ENCODE measurements at places on chromosomes 11 and 22.
A peak's percentile ranks its signal among the peaks of the same experiment; 100 is the strongest.

DNA sequence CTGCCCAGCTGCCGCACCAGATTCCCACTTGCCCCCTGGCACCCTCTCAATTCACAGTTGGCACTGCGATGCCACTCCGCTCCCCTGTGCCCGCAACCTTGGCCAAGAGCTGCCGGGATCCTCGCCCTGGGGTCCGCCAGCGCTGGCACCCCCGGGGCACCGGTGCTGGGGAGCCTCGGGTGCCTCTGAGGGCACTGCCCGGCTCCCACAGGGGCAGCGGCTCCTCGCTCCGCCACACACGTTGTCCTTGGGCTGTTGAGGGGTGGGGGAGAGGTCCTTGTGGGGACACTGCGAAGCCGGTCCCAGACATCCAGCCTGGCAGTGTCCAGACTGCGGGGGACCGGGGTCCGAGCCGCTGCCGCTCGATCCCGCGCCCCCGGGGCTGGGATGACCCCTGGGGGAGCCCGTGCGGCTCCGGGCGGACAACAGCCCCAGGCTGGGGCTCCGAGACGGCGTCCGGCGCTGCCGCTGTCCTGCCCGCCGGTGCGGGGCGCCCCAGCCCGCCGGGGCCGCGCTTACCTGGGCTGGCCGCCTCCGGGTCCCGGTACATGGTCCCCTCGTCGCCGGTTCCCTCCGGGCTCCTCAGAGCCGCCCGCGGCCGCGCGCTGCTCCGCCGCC, 496 bp downstream of the SYT7 start:
- no peak for DNase-seq

DNA sequence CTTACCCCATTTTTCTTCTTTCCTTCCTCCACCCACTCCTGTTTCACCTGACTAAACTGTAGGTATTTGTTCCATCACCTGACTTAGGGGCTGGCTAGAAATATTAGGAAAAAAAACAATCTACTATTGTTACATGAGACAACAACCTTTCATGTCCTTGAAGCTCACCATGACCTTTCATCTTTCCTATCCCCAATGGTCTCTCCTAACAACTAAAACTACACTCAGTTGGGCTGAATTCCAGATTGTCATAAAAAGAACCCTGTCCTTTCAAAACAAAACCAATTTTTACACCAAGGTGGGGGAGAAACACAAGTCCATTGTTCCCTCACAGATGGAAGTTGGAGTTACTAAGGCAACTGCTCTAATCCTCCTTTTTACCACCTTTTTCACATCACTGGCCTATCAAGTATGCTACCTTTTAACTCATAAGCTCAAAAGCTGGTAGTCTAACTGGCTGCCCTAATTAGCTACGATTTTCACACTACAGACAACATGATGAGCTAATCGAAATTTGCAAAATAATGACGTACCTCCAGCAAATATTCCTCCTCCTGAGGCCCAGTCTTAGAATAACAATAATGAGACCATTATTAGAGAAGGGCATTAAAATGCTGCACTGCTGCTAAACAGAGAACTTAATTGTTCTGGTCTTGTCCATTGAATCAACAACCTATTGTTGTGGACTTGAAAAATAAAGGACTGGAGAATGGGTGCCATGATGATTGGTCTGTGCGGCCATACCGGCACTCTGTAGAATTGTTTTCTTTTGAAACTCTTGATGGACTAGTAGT, 46.5 kb upstream of the SOX6 start:
- DNase-seq: peak; percentile 17

DNA sequence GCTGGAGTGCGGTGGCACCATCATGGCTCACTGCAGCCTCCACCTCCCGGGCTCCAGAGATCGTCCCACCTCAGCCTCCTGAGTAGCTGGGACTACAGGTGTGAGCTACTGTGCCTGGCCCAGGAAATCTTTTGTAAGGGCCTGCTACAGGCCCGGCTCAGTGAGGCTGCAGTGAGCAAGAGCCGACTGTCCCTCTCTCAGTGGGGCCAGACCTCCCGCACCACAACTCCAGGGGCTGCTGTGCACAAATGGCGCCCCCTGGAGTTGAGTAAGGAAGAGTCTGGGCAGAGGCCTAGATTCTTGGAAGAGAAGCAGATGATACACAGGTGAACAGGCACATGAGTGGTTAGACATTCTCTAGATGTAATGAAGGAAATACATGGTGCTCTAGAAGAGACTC, 7.0 kb downstream of the SERHL2 start:
- peak; percentile 6 for DNase-seq

DNA sequence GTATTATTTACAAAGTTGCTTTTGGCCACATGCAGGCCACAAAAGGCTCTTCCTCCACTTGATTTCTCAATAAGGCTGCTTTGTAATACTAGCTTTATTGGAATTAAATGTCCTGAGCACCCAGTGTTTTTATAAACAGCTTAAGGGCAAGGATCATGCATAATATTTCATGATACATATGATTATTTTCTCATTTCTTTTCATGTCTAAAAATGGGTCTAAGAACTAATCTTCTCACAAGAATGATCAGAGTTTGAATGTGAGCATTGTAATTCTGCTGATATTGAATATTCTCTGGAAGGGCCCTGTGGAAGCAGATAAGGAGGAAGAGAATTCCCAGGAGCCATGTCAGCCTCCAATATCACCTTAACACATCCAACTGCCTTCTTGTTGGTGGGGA, at the start of gene OR52K2:
TSS of gene OR52K2 (plus strand) at position 301 of the 400 bp plus-strand sequence. CDS start at position 346, 45 bp downstream.
- no peak for DNase-seq

- no peak for DNase-seq
Observed at GRCh38 chr11:124745835-124746620, 6.0 kb downstream of the VSIG2 start.

DNA sequence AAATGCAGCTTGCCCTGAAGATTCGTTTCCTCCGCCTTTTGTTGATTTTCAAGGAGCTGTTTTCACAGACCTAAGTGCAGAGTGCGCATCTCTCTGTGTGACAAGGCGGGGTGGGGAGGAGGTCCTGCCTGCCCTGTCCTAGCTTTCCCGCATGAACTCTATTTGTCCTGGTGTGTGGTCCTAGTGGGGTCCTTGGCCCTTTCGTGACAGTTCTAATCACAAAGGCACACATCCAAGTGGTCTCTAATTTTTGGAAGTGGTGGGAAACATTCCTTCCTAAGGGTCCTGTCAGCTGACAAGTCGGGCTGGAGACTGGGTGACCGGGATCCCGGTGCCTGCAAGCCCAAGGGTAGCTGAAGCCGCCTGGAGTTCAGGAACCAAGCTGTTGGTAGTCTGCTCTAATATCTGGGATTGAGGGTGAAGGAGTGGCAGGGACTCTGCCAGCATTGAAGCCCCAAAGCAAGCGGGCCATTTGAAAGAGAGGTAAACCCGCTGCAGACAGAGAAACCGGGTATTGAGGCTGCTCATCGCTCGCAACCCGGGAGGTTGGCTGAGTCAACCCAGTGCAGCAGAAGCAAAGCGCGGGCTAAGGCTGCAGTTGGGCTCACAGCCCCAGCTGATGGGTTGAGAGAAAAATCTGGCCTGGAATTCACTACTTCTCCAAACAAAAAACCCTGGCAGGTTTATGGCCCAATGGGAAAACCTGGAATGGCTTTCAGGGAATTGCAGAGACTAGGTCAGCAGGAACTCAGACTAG, 28.1 kb upstream of the FBXO3 start:
- DNase-seq: peak; percentile 4

- DNase-seq: no peak
Observed at GRCh38 chr11:76642341-76642740, 28.2 kb downstream of the LRRC32 start.

GRCh38 chr11:128859563-128860441, 7.3 kb downstream of the KCNJ1 start:
- peak; percentile 16 for DNase-seq

DNA sequence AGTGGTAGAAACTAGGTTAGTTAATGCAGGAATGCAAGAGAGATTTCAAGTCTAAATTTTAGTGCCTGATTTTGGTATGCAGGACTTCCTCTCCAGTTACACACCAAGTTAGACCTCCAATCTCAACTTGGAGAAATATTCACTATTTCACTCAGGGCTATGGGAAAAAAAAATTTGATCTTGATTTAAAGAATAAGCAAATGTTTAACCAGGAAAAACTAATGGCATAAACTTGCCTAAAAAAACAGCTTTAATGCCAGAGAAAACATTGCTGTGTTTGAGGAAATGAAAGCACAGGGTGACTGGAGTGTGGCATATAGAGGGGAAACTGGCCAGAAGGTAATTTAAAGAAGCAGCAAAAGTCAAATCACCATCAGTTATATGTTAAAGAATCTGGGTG, 575.4 kb upstream of the LRRC4C start:
- DNase-seq: no peak

DNA sequence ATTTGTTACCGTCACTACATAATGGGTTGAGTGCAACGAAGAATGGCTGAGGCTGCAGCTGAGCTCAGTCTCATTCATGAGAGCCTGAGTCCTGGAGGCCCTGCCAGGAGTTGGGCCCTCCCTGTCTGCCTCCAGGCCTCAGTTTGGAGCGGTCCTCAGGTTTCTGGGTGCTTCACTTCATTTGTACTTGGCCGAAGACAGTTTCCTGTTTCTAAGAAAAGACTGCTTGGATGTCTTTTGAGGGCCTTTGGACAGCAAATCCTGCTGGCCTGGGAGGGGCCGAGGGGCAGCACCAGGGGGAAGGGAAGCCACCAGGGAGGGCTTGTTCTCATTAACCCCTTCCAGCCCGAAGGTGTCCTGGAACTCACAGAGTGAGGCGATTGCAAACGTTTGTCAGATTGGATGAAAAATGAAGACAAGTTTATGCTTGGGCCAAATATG, 163.1 kb downstream of the ETS1 start:
- no peak for DNase-seq

DNA sequence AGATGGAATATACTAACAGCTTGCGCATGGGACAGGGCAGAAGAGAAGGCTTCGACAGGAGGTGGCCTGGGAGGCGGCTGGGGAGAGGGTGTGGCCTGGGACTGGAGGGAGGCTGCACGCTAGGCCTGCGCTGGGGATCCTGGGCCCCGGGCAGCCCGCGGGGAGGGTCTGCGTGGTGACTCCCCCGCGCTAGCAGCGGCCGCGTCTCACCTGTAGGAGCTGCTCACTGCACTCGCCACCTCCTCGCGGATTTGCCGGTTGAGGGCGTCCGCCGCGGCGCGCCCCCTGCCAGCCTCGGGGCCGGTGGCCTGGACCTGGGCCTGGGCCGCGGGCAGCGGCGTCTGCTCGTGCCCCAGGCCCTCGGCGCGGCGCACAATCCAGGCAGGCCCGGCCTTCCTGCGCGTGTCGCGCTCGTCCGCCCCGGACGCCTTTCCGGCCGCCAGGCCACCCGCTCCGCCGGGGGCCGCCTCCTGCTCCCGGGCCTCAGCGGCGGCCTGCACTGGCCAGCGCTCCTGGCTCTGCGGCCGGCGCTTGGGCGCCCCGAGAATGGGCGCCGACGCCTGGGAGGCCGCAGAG, 1.5 kb downstream of the MAP6 start:
- no peak for DNase-seq

- peak; percentile 79 for DNase-seq
Observed at GRCh38 chr22:32475468-32476010, 928 bp downstream of the FBXO7 start.

DNA sequence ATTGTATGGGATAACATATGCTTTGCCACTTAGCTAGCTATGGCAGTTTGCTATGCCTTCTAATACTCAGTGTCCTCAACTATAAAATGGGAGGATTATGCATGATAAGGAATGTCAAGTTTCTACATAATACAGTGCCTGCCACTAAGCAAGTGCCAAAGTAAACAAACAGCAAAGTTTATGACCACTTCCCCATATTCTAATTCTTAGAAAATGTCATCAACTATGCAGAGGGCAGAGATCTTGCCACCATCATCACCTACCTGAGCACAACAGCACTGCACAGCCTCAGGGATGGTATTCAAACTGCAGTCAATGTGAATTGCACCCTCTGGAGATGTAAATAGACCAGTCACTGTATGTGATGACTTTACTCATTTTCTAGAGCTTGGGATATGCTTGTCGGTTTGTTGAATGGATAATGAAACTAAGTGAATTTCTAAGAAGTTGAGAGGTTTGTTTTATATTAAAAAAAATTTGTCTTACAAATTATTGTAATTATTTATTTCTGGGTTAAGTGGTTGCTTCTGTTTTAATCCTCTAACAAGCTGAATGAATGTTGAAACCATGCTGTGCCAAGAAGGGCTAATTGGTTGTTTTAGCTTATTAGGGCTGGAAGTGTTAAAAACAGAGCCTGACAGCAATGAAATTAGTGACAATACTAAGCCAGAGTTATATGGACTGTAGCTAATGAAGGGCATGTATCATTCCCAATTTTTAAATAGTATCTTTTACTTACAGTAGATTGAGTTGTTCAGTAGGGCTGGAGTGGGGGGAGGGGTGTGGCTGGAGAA, 398.4 kb downstream of the CNTN5 start:
- no peak for DNase-seq

- no peak for DNase-seq
Observed at GRCh38 chr11:82404981-82405380, 328.7 kb downstream of the FAM181B start.

DNA sequence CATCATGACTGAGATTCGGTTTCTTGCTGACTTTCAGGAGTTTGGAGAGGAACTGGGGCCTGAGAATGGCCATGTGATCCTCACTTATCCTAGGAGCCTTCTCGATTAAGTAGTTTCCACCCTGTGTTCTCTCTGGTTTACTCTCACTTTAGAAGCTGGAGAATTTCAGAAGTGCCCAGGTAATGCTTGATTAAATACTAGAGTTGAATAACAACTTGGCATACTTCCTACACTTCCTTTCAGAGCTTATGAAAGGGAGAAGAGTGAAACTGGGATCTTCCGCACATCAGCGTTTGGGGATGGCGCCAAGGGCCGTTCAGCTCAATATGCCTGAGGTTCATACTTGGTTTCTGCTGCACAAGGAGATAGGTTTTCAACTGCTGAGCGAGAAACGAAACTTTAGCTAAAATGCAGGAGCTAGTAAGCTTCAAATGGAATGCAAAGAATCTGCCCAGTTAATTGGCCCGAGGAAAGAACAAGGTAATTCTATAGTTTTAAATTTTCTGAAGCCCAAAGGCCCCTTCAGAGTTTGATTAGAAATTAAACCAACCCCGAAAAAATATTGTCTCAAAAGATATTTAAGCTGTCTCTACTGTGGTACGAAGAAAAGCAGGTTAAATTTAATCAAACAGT, 823 bp upstream of the MUC15 start:
- DNase-seq: no peak

GRCh38 chr11:10906521-10906920, 48.7 kb upstream of the ZBED5 start:
- no peak for DNase-seq

DNA sequence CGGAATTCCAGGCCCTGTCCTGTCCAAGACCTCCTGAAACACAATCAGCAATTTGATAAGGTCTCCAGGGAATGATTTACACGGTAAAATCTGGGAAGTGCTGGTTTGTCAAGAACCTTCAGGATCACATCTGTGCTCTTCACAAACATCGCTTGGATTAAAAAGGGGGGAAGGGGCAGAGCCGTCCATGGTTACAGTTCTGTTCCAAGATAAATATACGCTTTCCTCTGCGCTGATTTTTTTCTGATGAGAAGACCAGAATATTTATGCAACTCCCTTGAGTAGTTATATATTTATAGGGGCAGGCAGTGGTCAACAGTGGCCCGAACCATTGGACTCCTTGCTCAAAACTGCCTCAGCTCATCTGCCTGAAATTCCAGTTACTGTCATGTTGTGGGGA, 9.2 kb upstream of the APOL5 start:
- DNase-seq: no peak

- DNase-seq: no peak
Observed at GRCh38 chr11:119218141-119218878, 12.2 kb downstream of the CBL start.

GRCh38 chr22:37982938-37983859, 1.2 kb downstream of the SOX10 start:
- no peak for DNase-seq

Data from hippocampal formation (tissue), 2 donors.